ENCODE measurements at places on chromosomes 5 and 9. TPM values are rescaled to one million over a fixed set of nuclear protein-coding genes. Genes with fewer than 3 reads are reported as not detected.

PCDHA11 gene
- total RNA-seq = not detected

GRCh38 chr5:52690236-52690768 lies 97.4 kb upstream of the ITGA1 start:
- no peak for DNase-seq

DNA sequence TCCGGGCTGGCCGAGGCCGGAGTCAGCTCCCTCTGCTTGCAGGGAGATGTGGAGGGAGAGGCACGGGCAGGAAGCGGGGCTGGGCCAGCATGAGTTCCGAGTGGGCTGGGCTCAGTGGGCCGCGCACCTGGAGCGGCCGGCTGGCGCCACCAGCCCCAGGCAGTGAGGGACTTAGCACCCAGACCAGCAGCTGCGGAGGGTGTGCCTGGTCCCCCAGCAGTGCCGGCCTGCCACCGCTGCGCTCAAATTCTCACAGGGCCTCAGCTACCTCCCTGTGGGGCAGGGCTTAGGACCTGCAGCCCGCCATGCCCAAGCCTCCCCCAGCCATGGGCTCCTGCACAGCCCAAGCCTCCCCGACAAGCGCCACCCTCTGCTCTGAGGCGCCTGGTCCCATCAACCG lies 700.3 kb downstream of the DNAH5 start:
- DNase-seq = no peak

LECT2 gene
- not detected for total RNA-seq

- no peak for DNase-seq
Observed at GRCh38 chr5:16580382-16580781, 36.4 kb downstream of the RETREG1 start.

DNA sequence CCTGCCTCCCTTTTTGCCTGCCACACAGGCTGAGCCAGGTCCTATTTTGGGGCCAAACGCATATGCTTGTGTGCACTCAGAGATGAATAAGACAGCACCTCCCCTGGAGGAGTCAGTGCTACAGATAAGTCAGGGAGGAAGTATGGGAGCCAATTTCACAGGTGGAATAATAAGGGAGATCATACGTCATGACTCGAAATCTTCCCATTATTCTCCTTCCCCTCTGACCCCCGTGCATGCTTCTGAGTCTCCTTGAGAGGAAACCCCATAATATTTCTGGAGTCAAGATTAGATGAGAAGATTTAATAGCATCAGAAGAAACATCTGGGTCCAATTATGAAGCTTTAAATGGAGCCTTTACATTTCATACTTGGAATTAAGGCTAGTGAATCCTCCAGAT lies 15.1 kb upstream of the ZCCHC7 start:
- no peak for DNase-seq

- DNase-seq = no peak
Observed at GRCh38 chr5:52010454-52010853, 627.2 kb downstream of the ISL1 start.

GRCh38 chr5:9251379-9251980 lies 294.4 kb downstream of the SEMA5A start:
- no peak for DNase-seq

DNA sequence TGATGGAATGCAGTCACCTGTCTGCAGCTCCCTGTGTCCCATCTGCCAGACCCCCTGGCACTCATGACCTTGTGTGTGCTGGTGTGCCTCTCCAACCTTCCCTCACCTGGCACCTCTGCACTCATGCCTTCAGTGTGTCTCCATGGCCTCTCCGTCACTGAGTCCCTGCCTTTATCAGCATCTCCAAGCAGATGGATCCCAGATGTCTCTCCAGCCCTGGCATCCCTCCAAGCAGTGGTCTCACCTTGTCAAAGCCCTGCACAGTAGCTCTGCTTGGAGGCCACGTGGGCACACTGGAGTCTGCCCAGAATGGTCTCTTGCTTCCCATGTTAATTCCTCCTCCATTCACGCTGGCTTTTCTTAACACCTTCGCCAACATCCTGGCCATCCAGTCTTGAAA lies 84.8 kb downstream of the DAP start:
- no peak for DNase-seq

- no peak for DNase-seq
Observed at GRCh38 chr5:99104538-99105132, 175.8 kb upstream of the CHD1 start.

NR4A3 gene
- 14.2 TPM for total RNA-seq

DNA sequence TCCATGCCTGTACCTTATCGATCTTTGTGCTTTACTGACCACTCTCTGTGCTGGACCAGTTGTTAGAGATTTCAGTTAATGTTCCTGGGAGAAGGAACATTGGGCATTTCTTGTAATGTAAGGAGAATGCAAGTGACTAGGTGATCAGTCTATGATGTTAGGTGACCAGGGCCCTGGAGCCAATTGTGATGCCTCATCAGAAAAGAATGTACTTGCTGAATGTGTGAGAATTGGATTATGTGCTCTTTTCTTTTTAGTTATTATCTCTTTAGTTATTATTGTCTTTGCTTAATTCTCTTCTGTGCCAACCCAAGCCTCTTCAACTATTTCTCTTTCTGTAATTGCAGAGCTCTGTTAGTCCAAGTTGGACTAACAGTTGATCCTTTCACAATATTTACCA lies 92.9 kb downstream of the LRRC70 start:
- no peak for DNase-seq

GZMA gene
- 0.32 TPM for total RNA-seq

PHF24 gene
- total RNA-seq = 0.78 TPM

FGF1 gene
- total RNA-seq = 47.5 TPM

MCTP1 gene
- 28.4 TPM for total RNA-seq

GRCh38 chr5:148880197-148880596 lies 53.8 kb downstream of the ADRB2 start:
- no peak for DNase-seq

DNA sequence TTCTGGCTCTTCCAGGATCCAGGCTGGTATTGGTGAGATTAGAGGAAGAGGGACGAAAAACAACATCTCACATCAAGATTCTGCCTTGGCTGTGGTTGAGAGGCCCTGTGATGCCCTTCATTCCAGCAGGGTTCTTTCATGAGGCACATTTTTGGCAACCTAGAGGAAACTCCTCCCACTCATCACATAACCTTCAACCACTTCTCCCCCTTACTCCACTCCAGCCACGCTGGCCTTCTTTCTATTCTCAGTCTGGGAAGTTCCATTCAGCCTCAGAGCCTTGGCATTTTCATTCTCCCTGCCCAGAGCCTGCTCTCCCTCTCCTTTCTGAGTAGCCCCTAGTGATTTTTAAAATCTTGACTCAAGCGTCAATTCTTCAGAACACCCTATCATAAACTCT lies 337.5 kb downstream of the ZSWIM6 start:
- no peak for DNase-seq

TRAF2 gene
- total RNA-seq = 9.4 TPM

ZNF79 gene
- 6.5 TPM for total RNA-seq

- DNase-seq = no peak
Observed at GRCh38 chr9:2729003-2729402, 11.7 kb downstream of the KCNV2 start.

DNA sequence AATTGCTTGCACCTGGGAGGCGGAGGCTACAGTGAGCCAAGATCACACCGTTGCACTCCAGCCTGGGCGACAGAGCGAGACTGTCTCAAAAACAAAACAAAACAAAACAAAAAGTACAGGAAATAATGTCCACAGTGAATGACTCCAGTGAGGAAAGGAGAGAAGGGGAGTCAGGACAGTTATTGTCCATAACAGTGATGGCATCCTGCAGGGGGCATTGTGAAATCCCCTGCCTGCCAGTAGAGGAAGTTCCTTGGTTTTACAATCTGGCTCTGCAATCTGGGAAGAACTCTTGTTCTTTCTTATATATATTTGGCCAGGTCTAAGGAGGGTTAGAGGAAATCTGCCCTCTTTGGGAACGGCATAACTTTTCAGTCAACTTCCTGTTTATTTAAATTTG lies 8.2 kb downstream of the SH3GL2 start:
- DNase-seq = no peak

GRCh38 chr9:15843931-15844330 lies 291.1 kb downstream of the CCDC171 start:
- no peak for DNase-seq

DNA sequence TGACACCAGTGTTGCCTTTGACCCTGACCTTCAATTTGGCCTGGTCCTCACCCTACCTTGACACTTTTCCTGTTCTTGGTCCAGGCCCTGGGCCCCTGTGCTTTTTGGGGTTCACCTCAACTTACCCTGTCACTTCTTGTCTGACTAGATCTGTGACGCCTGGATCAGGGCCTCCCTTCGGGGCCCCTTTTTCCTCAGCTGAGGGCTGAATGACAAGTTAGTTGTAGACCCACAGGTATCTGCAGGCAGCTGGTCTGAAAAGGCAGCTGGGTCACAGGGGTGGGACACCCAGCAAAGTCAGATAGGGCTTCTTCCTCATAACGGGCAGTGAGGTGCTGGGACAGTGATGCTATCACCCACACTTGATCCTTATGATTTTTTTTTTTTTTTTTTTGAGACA lies 10.0 kb upstream of the MYORG start:
- no peak for DNase-seq

- no peak for DNase-seq
Observed at GRCh38 chr9:92446536-92446935, 22.3 kb upstream of the OMD start.

CDH12 gene
- not detected for total RNA-seq

GRCh38 chr5:125249400-125249799 lies 503.0 kb upstream of the ZNF608 start:
- no peak for DNase-seq

GRCh38 chr5:175635854-175636584 lies 21.9 kb upstream of the HRH2 start:
- DNase-seq = no peak

DNA sequence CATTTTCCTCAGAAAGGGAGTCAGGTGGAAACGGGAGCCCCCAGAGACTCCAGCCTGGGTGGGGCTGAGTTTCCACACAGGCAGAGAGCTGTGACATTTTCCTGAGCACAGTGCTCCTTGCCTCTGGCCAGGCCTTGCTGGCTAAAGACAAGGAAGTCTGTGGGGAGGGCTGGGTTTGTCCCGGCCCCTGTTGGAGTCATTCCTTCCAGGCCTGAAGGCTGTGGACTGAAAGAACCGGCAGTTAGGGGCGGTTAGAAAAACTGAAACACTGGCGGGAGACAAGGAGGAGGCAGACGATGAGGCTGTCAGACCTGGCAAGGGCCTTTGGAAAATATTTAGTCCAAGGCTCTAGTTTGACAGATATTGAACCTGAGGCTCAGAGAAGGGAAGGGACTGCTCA lies 29.9 kb downstream of the COL15A1 start:
- peak; percentile 80 for DNase-seq
